ENCODE measurements at places on chromosomes 12 and 14.

- no peak for DNase-seq
Measured at GRCh38 chr14:57617510-57617909, 123.9 kb upstream of the CCDC198 start.

DNA sequence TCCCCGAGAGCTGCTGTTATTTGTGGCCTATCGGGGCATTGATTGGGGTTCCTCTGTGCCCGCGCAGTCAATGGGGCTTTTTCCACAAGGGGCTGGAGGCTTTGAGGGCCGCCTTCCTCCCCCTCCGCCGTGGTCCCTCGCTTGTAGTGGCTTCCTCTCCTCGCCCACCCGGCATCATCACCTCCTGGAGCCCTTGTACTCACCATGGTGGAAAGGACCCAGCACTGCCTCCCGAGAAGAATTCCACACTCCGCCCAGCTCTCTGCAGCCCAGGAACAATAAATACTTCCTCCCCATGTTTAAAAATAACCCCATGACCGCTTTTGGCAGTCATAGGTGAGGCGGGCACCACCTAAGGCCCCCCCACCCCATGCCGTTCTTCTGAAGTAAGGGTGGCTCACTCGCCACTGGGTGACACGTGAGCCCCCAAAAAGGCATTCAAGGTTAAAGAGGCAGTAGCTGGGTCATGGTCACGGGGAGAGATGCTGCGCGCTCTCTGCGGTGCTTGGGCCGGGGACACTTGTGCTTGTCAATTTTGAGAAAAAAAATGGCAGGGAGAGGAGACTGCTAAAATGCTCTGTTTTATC, at the start of gene MYL2:
Gene MYL2 (minus strand): TSS at position 256 of the 587 bp plus-strand sequence. CDS start 50 bp downstream, at position 206.
- no peak for DNase-seq

GRCh38 chr12:1444142-1444516, 150.3 kb downstream of the FBXL14 start:
- no peak for DNase-seq

DNA sequence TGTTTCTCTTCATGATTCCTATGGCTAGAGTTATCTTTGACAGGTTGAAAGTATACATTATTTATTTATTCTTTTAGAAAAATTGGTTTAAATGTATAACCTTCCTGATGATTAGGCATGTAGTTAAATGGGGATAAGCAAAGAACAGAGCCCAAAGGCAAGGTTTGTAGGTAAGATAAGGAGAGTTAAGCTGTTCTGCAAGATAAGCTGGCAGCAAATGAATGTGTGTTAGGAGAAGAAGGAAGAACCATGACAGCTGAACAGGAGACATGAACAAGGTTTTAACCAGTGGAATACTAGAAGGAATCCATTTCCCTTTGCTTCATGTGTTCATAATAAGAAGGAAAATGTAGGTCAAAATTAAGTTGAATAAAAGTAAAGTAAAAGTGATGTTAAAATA, 1330.1 kb upstream of the USP15 start:
- no peak for DNase-seq

GRCh38 chr12:45350861-45351260, 135.0 kb downstream of the ANO6 start:
- no peak for DNase-seq

DNA sequence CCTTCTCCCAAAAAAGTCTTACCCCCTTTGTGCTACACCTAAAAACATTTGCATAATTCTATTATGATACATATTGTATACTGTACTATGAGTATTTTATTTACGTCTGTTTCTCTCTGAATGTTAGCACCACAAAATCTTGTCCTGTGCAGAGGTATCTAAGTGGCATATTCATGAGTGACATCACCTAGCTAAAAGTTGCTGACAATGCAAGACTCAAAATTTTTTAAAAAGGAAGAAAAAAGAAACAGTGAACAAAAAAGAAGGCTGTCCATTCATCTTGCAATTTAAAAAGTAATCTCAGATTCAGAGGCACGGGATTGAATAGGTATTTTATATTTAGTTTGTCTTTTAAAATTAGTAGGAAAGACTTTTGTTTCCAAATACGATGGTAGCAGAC, 69.4 kb downstream of the KITLG start:
- DNase-seq: no peak

GRCh38 chr14:51653079-51653774, 1.5 kb downstream of the FRMD6 start:
- DNase-seq: no peak

GRCh38 chr14:73746520-73747378, 32.6 kb upstream of the PNMA1 start:
- no peak for DNase-seq

GRCh38 chr14:22084393-22085281, 411.0 kb upstream of the OR4E1 start:
- peak; percentile 38 for DNase-seq

DNA sequence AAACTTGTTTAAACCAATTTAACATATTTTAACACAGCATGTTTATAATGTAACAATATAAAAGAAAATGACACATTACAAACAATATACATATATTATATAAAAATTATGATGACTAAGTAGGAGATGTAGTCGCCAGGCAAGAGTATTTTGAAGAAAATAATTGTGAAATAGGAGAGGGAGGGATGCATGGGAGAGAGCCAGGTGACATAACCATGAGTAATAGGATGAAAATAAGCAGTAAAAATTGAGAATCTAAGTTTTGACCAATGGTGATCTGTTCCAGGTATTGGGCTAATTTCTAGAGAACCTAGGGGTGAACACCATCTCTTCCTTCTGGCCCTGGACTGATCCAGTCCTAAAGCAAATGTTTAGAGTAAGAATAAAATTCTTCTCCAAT, 315.2 kb upstream of the G2E3 start:
- DNase-seq: no peak

DNA sequence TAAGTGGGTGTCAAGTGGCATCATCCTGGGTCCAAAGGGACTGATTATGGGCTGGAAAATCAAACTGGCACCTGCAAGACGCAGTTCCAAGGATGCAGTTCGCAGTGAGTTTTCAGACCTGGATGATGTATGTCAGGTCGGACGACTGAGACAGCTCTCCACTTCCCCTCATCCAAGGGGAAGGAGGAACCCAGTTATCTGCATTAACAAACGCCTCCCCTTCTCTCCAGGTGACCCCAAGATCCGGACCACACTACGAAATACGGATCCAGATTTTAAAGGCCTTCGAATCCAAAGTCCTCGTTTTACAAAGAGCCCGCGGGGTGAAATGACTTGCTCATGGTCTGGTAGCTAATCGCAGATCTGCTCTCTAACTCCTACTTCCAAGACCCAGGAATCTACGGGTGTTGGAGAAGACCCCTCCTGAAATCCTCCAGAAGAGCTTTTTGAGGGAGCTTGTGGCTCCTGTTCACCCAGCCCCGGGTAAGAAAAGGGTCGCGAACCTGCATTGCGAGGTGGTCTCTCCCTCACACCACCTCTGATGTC, 460 bp upstream of the SYNE2 start:
- DNase-seq: peak; percentile 77

GRCh38 chr12:55652352-55652751, 15.7 kb downstream of the OR10P1 start:
- no peak for DNase-seq

DNA sequence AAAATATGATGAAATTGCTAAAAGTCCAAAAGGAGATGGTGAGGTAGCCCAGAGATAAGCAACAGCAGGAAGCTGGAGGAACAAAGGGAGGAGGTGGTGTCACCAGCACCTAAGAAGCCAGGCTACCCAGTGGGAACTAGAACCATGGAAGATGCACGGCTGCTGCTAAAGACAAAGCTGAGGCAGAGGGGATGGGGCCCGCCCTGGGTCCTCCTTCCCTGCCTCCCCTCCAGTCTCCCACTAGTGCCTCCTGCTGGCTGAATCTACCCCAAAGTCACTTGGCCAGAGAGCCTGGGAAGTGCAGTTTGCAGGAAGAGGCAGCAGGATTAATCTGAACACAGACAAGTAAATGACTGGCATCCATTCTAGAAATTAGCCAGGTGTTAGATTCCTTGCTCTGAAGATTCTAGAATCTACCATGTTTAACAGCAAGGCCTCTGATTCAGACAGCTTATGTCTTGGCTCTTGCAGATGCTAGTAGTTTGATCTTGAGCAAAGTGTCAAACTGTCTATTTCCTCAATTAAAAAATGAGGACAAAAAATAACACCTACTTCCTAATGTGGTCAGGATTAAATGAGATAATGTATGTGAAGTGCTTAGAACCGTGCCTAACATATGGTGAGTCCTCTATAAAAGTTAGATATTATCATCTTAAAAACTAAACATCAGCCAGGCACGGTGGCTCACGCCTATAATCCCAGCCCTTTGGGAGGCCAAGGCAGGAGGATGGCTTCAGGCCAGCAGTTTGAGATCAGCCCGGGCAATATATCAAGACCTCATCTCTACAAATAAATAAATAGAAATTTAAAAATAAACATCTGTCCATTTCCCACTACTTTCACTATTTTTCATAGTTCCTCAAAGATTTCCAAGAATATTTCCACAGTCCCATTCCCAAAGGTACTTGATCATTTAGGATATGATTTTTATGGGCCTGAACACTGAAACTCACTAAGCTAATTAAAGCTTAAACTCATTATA, 5.8 kb upstream of the LRP10 start:
- no peak for DNase-seq

DNA sequence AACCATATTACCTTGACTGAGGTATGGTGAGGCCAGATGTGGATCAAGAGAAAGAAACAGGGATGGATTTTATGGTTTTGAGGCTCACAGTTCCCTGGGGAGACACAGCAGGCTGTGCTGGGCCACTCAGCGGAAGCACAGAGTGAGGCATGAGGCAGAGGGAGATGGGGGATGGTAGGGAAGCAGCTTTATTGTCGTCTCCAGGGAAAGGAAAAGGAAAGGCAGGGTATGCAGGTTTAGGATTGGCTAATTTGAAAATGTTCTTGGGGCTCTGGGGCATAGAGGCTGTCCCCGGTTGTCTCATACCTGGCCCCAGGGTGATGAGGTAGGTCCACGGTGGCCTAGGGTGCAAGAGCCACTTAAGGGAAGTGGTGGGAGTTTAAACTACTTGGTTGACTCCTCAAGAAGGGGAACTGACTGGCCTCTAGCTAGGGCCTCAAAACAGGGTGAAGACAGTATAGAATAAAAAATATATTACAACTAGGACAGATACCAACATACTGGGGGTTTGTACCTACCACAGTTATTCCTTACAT, 322.8 kb downstream of the RGS6 start:
- no peak for DNase-seq

DNA sequence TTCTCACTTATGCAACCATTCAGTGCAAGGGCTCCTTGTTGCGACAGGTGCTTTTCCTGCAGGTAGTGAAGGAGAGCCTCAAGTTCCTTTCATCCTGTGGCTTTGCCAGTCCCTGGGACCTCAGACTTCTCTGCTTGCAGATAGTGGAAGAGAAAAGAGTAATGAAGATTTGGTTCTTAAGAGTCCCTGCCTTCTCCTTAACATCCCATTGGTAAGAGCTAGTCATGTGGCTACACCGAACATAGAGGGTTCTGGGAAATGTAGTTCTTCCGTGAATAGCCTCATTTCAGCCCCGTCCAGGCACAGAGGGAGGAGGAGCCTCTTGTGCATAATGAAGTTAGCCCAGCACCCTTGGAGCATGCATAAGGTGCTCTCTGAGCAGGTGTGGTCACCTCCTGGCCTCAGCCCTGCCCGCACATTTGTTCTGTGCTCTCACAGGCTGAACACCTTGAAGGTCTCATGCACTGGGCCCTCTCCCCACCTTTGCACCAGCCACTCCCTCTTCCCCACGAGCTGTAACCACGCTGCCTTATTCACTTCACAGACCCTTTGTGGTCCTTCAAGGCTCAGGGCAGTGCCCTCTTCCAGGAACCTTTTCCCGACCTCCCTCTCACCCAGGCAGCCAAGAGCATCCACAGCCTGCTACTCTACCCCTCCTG, 134.0 kb downstream of the BCL11B start:
- no peak for DNase-seq

GRCh38 chr12:119989731-119990381, 820 bp downstream of the BICDL1 start:
- DNase-seq: no peak

DNA sequence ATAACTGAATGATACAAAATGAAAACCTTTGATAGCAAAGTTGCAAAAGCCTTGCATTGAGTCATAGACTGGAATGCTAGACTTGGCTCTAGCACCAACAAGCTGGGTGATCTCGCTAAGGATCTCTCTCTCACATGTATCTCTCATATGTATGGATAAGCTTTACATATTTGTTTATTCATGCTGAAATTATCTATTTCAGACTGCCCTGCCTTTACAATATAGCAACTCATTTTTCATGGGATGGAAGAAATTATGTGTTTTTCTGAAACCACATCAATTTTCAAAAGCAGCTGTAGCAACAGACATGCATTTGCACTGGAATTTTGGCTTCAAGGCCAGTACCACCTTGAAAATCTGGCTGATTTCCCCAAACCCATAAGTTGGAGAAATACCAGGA, 11.4 kb downstream of the RERG start:
- no peak for DNase-seq

DNA sequence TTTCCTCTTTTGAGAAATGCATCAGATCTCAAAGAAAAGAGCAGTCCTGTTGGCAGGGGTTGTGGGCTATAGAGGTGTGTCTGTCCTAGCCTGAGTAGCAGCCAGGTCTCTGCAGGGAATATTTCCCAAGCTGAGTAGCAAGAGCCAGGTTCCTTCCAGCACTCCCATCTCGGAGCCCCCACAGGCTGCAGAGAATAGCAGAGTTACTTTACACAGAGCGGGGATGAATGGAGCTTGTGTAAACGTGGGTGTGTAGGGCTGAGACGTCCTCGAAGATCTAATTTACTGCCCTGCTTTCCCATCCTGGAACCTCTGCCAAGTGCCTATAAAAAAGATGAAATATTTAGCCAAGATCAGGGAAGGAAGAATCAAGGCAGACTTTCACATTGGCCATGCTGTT, 156.6 kb downstream of the TSPAN9 start:
- no peak for DNase-seq

DNA sequence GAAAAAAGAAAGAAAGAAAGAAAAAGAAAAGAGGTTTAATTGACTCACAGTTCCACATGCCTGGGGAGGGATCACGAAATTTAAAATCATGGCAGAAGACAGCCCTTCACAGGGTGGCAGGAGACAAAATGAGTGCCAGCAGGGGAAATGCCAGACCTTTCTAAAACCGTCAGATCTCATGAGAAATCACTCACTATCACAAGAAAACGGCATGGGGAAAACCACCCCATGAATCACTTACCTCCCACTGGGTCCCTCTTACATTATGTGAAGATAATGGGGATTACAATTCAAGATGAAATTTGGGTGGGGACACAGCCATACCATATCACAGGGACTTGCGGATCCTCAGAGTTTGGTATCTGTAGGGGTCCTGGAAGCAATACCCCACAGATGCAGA, 16.3 kb upstream of the EGLN3 start:
- no peak for DNase-seq

DNA sequence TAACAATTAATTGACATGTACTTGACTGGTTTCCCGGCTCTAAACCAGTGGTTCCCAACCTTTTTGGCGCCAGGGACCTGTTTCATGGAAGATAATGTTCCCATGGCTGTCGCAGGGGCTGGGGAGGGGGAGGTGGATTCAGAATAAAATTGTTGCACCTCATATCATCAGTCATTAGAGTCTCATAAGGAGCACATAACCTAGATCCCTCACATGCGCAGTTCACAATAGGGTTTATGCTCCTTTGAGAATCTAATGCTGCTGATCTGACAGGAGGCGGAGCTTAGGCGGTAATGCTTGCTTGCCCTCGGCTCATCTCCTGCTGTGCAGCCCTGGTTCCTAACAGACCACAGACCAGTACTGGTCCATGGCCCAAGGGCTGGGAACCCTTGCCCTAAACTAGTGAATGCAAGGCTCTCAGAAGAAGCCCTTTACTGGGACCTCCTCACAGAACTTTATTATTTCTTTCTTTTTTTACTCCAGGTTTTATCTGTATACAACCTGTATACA, 86.4 kb upstream of the SINHCAF start:
- no peak for DNase-seq
